Activated CD8-positive, alpha-beta memory T cell treated with anti-CD3 and anti-CD28 coated beads for 4 hours (primary cell): ENCODE measurements at places on chromosomes 2 and 18.

GRCh38 chr2:9336576-9337314, 86.6 kb downstream of the ITGB1BP1 start:
- no peak for DNase-seq

- no peak for DNase-seq
Measured at GRCh38 chr2:31258351-31258750, 24.4 kb downstream of the EHD3 start.

DNA sequence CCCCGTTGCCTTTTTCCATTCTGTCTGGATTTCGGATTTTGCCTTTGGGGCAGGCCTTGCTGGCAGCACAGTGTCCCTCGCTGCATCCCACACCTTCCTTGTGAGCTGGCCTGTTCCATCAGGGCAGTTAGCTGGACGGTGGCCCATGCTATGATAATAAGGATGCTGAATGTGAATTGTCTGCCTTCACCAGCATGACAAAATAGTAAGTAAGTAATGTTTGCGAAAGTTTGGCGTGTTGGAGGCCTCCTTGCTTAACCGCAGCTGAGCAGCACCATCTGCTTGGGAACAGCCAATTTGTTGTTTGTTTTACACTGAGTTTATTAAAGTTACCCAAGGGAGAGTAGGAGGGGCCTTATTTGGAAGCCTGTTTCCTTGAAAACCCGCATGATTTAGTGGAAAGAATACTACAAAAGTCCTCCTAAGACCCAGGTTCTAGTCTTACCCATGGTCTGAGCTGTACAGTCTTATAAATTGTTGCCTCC, 469.7 kb upstream of the FANCL start:
- no peak for DNase-seq

- DNase-seq = no peak
Measured at GRCh38 chr2:17541531-17541950, 1.0 kb downstream of the VSNL1 start.

DNA sequence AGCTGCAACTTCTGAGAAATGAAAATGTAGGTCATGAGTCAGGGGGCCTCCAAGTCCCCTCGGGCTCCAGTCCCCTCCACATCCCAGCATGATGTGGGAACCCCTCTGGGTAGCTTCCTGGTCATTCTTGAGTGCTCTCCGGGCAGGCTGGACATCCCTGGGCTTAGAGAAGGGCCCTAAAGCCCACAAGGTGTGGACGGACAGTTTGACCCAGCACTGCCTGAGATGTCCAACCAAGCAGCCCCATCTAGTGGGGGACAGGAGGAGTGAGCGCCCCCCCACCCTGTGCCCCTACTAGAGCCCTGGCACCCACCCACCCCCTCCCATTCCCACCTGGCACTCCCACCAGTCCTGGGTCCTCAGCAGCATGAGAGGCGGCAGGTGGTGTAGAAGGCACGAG, 46.0 kb downstream of the CYP27C1 start:
- DNase-seq = no peak

GRCh38 chr2:73202156-73203054, at the start of gene NOTO:
NOTO (plus strand) TSS chr2:73202574; CDS start chr2:73202667, 93 bp downstream.
- DNase-seq = no peak

DNA sequence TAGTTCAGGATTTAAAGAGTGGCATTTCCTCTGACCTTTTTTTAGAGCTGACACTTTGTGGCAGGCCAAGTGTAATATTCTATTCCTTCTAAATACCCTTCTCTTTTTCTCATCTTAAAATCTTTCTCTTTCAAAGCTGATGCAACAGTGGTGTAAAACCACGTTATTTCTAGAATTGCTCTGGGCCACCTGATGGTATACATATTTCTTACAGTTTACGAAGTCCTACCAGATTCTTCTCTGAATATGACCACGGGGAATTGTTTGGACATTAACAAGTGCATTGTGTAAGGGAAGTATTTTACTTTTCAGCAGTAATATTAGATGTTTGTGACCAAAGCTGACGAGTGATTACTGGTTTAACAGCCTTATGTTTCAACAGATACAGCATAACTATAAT, 109.9 kb downstream of the PTPRM start:
- DNase-seq = no peak

DNA sequence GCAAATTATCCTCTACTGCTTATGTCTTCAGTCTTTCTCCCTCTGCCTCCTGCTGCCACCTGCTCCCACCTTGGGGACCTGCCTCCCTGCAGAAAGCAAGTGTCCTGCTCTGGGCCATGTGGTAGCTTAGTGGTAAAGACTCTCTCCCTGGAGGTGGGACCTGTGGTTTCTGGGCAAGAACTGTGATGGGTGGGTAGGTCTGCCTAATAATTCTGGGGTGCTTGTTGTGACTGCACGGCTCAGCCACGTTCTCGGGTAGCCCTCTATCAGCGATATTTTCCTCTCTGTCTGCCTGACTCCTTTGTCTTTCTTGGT, 16.4 kb upstream of the CD28 start:
- no peak for DNase-seq

- no peak for DNase-seq
Measured at GRCh38 chr18:30970196-30970816, 72.2 kb downstream of the DSC3 start.

- DNase-seq = no peak
Measured at GRCh38 chr18:79573921-79574491, 105.6 kb upstream of the CTDP1 start.

- no peak for DNase-seq
Measured at GRCh38 chr2:39706312-39706711, 40.6 kb downstream of the TMEM178A start.

GRCh38 chr2:109447251-109447661, 166.5 kb downstream of the SEPTIN10 start:
- DNase-seq = no peak

GRCh38 chr2:171491292-171491691, 31.0 kb upstream of the CYBRD1 start:
- DNase-seq = no peak

DNA sequence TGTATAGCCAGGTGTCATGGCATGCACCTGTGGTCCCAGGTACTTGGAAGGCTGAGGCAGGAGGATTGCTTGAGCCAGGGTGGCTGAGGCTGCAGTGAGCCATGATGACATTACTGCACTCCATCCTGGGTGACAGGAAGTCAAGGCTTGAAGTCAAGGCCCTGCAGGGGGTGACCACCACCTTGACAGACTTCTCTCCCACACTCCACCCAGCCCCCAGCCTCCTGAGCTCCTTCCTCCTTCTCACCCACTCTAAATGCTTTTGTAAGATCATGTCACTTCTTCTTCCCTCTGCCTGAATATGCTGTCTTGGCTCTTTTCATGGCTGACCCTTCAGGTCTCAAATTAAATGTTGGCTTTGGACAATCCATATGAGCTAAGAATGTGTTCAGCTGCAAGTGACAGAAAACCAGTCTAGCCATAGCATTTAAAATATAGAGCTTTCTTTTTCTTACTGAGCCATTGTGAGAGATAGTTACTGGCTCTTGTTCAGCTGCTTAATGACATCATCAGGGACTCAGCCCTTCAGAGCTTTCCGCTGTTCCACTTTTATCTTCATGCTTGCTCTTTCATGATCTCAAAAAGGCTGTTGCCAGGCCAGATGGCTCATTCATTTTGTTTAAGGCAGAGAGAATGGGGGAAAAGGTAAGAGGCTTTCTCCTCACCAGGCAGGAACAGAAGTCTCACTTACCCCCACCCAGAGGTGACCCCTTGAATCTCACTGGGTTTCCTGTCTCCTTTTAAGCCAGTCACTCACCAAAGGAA, 36.7 kb upstream of the TTC39C start:
- no peak for DNase-seq

DNA sequence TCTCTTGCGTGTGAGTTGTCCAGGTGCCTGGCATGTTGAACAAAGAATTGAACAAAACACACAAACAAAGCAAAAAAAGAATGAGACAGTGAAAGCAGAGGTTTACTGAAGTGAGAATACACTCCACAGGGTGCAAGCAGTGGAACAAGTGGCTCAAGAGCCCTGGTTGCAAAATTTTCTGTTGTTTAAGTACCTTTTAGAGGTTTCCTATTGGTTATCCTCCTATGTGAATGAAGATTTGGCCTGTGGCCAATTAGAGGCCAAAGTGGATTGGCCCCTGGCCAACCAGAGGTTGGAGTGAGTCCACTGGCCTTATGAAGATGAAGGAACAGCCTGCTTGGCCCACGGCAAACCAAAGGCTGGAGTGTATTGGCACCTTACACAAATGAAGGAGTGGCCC, 1188.5 kb upstream of the NRXN1 start:
- DNase-seq = no peak

DNA sequence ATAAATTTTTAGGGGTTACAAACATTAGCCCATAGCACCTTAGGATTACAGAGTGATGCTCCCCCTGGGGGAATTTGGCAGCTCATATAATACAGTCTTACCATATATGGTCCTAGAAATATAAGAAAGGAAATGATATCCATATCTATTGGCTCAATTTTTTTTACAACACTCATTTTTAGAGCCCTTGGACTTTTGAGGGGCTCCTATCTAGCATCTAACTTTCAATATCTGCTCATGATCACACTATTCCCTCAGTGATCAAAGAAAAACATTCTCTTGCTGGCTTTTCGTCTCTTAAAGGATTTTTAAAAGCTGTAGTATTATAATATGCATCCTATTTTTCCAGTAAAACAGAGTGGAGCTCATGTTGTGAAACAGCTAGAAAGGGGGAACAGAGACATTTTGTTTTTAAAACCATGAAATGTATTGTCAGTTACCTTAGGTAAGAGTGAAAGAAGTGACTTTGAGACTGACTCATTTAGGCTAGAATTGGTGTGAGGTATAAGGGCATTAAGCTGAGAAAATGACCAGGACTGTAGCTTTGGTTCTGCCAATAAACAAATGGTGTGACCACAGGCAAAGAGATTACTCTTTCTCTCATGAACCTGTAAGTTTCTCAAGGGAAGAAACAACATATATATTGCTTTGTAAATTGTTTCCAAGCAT, 65.8 kb downstream of the ALPK2 start:
- DNase-seq = no peak

- DNase-seq = no peak
Measured at GRCh38 chr2:170660409-170660808, 54.7 kb upstream of the SP5 start.

DNA sequence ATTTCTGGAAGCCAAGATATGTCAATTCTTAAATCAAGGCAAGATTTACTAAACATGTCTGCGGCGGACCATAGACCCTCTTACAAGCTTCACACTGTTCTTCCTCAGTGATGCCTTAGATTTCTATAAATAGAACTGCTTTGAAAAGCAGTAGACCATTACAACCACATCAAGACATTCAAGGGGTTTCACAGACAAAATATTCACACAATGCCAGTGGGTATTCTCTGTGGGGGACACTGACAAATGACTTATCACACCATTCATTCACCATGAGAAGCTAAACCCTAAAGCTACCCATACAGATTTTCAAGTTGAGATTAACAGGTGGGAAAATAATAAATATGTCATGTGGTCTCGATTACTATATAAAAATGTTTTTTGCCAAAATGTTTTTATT, 15.9 kb upstream of the LRRTM4 start:
- DNase-seq = no peak

- peak; percentile 51 for DNase-seq
Measured at GRCh38 chr2:7672027-7672684, 754.9 kb downstream of the RNF144A start.

GRCh38 chr2:151363709-151364108, 6.3 kb downstream of the TNFAIP6 start:
- no peak for DNase-seq

DNA sequence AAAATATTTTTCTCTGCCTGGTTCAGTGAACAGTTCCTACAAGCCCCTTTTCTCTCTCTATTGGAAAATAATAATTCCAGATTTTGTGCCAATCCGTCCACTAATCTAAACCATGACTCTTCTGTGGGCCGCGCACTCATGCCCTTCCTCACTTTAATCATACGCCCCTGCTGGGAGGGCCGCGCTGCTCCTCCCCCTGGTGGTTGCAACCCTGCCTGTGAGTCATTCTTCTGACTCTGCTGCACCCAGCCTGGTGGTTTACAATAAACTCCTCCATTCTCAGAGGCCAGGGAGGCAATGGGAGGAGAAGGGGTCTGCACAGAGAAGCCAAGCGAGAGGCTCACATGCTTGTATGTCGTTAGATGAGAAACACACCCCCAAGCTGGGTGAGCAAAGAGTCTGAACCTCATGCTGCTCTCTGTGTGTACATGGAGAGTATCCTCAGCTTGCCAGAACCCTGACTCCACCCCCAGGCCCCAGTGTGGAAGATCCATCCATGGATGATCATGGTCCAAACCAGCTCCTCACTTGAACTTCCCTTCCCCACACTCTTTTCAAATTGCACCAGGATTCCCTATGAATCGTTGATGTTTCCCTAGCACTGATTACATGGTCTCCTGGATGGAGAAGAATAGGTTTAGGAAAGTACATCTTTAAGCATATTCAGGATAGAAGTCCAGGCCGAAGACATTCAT, 228.9 kb downstream of the ANKRD30B start:
- DNase-seq = no peak

DNA sequence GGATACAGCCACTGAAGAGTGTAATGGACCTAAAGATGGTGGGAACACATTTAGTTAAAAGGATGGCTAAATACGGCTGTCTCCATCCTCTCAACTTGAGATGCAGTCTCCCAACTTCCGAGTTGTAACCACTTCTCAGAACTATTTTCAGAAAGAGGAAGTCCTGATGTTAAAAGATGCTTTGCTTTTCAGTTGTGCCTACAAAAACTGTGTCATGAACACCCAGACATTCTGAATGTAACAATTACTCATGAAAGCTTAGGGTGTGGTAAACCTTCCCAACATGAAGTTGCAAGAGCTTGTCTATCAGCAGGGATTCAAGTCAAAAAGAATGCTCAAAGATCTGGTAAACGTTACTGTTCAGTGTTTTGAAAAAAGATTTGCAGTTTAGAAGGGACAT, 147.9 kb downstream of the DOCK10 start:
- DNase-seq = no peak

DNA sequence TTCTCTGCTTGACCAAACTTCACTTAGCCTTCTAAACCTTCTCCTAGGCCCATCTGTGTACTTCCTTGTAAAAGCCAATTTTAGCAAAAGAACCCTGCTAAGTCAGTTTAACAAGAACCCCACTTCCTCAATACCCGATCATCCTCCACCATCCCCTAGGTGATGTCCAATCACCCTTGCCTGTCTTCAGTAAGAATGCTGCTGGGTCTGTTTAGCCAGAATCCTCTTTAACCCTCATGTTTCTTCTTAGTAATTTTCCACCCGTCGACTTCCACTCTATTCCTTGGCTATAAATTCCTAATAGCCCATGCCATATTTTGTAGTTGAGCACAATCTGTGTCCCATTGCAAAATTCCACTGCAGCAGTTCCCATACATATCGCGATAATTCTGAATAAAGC, 780.0 kb upstream of the RAB6C start:
- no peak for DNase-seq

DNA sequence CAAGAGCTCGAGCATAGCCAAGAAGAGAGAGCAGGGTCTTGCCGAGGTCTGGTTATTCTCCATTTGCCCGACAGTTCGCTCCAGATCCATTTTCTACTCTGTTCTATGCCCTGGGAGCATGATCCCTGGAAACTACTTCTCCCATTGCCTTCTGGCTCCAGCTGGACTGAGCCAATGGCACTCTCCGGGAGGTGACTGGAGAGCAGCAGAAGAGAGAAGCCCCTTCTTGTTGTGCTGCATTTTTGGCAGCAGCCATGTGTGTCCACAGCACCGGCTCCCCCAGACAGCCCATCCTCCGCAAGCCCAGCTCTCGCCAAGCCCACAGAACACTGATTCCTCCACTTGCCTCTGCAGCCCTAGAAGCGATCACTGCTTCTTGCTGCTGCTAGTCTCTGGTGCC, 345.5 kb downstream of the TNS1 start:
- no peak for DNase-seq

GRCh38 chr2:240350696-240351087, 84.8 kb upstream of the GPC1 start:
- no peak for DNase-seq
